ENCODE measurements at places on chromosomes 7 and 10. TPM values are rescaled to one million over a fixed set of nuclear protein-coding genes. Genes with fewer than 3 reads are reported as not detected.

Gene CYP3A7
- not detected for total RNA-seq

DNA sequence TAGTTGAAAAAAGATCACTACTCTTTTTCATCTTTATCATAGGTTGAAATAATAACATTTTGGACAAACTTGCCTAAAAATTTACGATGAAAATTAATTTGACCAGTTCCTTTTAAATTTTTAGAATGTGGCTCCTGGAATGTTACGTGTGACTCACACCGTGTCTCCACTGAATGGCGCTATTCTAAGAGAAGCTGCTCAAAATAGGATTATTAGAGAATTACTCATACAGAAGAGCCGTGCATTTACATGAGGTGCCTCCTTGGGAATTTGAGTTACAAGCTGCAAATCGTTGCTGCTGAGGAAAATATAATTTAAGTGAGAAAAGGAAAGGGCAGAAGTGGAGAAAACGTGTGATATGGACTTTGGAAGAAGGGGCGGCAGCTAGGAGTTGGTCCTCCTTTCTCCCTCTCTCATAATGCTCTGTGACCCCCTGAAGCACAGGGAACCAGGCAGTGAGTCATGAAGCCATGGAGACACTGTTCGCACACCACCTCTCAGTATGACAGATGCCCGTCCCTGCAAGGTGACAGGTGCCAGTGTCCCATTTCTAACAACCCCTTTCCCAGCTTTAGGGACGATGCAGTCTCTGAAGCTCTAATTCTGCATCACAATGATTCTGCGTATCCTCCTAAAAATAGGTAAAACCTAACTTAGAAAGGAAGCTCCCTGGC, 323.2 kb upstream of the COBL start:
- DNase-seq: no peak

Gene HTR5A
- not detected for total RNA-seq

Gene DMBT1
- not detected for total RNA-seq

DNA sequence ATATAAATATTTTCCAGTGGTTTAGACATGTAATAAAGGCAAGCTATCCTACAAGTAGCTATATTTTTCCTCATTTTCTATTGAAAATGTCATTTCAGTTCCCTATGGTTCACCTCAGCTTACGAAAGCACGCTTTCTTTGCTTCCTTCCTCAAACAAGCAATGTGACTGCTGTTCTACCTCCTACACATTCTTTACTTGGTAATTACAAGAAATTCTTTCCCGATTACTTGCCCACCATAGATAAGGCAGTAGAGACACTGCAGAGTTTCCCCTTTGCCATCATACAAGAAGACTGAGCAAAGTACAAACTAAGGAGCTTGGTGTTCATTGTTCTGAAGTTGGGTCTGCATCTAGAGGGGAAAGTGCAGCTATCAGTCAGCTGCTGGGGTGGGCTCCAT, 249.4 kb downstream of the CRPPA start:
- no peak for DNase-seq

DNA sequence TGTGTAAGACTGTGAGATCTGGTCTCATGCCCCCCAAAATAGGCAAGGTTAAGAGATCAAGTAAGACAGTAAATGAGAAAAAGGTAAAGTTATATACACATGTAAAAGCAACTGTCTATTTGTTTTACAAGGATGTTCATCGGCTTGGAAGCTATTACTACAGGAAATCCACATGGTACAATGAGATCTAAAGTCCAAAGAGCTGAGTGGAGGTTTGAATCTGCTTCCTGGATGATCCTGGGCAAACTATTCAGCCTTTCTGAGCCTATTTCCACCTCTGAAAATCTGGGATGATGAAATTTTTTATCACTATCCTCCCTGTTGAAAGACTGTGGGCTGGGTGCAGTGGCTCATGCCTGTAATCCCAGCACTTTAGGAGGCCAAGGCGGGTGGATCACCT, 123.0 kb downstream of the IDE start:
- no peak for DNase-seq

GRCh38 chr7:22333680-22334141, 23.2 kb downstream of the RAPGEF5 start:
- DNase-seq: no peak

Gene BAIAP2L1
- 1.4 TPM for total RNA-seq

DNA sequence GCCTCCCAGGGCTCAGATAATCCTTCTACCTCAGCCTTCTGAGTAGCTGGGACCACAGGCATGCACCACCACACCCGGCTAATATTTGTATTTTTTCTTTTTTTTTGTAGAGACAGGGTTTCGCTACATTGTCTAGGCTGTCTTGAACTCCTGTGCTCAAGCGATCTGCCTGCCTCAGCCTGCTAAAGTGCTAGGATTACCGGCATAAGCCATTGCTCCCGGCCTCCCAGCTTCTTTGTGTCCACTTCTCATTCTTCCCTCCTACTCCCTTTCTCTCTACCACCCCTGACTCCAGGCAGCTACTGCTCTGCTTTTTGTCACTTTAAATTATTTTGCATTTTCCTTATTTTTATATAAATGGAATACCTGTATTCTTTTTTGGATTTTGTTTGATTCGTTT, 83.4 kb downstream of the PALS2 start:
- no peak for DNase-seq

- no peak for DNase-seq
Observed at GRCh38 chr7:155458111-155458877, at the start of gene EN2. EN2 (plus strand) TSS chr7:155458129; CDS start chr7:155458378, 249 bp downstream.

DNA sequence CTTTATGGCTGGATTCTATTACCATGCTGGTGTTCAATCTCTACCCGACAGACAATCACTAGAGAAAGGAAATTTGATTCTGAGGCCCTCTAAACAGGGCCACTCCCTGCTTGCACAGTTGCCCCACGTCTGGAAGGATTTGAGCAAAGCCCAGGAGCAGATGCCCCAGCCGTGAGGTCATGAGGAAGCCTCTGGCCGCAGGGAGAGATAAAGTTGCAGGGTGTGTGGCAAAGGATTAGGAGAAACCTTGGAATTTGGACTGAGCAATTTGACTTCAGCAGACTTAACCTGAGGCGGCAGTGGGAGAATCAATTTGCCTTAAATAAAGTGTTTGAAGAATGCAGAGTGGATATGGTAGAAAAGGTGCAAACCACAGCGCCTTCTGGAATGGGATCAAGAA, 40.2 kb upstream of the KLF6 start:
- DNase-seq: no peak

Gene FAM25G
- total RNA-seq: not detected

GRCh38 chr10:49271346-49271745, 27.6 kb upstream of the C10orf71 start:
- DNase-seq: no peak

DNA sequence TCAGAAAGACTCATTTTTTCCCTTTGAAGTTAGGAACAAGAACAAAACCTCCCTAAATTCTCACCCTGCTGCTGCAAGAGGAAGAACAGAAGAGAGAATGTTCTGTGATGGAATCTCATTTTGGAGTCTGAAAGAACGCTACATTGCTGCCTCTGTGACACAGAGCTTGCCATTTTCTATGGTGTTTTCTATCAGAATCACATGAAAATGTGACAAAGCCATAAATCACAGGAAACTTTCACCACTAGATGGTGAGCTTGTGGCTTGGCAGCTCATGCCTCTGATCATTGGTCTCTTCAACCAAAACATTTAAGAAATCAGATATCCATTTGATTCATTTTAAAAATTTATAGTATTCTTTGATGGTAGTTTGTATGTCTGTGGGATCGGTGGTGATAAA, 82.9 kb downstream of the CADPS2 start:
- no peak for DNase-seq

DNA sequence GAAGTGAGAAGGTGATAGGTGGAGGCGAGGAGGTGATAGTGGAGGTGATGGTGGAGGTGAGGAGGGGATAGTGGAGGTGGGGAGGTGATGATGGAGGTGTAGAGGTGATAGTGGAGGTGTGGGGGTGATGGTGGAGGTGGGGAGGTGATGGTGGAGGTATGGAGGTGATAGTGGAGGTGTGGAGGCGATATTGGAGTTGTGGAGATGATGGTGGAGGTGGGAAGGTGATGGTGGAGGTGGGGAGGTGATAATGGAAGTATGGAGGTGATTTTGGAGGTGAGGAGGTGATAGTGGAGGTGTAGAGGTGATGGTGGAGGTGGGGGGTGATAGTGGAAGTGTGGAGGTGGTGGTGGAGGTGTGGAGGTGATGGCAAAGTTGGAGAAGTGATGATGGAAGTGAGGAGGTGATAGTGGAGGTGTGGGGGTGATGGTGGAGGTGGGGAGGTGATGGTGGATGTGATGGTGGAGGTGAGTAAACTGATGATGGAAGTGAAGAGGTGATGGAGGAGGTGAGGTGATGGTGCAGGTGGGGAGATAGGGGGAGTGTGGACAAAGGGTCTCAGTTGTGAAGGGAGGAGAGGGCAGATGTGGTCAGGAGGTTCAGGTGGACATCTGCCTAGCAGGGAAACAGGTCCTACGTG, 36.6 kb downstream of the ADCY1 start:
- no peak for DNase-seq

DNA sequence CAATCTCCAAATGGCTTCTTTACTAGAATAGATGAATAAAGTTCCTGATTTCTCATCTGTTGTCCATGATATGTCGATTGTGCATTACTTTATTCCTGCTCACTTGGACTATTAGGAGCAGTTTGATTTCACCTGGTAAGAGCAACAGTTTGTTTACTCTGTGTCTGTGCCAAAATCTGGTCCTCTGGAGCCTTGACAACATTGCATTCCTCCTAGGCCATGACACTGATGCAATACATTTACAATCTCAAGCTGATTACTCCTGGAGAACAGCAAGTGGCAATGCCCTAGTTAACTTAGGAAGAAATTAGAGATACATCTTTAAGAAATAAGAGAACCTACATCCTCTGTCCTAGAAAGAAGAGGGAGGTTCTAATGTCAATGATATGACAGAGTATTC, 71.8 kb downstream of the SGCE start:
- DNase-seq: no peak

- DNase-seq: no peak
Observed at GRCh38 chr7:37408291-37409228, 40.1 kb downstream of the ELMO1 start.

DNA sequence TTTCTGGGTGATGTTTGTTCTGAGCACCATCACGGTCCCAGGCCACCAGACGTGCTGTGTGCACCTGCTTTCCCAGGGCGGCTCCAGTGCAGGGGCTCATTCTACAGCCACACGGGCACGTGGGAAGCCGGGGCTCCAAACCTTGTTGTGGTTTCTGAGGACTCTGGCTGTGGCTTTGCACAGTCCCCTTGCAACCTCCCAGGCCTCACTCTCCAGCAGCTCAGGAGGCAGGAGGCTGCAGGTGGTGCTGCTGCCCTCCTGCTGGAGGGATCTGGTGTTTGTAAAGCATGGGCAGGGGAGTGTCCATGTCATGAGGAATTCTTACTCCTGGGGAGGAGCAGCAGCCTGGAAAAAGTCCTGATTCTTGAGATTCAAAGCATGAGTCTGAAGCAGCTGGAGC, 54.3 kb downstream of the INSYN2A start:
- DNase-seq: no peak

- no peak for DNase-seq
Observed at GRCh38 chr7:30755384-30756154, 3.6 kb downstream of the INMT start.

Gene SLC39A12
- not detected for total RNA-seq

Gene TCAF2
- total RNA-seq: 24.6 TPM

Gene RASSF4
- 3.1 TPM for total RNA-seq

Gene AGFG2
- 82.5 TPM for total RNA-seq

- no peak for DNase-seq
Observed at GRCh38 chr10:89210794-89211425, 3.8 kb upstream of the CH25H start.

DNA sequence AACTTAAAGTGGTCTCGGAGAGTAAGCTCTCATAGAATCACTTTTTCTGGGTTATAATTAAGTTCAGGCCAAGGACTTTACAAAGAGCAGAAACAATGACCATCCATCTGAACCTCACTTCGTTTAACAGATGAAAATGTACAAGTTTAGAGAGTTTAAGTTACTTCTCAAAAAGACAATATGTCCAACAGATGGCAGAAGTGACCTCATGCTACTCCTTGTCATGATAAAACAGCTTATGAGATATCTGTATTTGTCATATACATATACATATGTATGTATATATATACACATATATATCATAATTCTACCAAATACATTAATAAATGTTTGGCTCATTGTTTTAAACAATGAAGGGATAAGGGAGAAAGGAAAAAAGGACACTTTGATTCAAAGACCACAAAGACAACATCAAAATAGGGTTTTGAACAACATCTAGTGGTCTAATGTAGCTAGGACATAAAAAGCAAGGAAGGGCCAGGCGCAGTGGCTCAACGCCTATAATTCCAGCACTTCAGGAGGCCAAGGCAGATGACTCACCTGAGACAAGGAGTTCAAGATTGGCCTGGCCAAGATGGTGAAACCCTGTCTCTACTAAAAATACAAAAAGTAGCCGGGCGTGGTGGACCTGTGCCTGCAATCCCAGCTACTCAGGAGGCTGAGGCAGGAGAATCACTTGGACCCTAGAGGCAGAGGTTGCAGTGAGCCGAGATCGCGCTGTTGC, 17.8 kb downstream of the NAPEPLD start:
- DNase-seq: no peak

DNA sequence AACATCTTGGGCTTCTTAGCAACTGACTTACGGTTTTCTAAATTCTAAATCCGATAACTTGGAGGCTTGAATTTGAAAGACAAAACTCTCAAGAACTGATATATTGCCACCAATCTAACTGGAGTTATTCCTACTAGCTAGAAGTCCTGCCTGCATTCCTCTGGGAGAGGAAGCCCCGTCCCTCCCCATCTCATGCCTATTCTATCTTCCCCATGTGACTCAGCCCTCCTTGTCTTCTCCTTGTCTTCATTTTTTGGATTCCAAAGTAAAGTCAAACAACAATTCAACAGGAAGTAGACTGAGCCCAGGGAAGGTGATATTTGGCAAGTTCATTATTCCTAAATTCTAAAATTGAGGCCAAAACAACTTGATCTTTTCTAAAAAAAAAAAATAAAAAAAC, 587.7 kb downstream of the KCNMA1 start:
- no peak for DNase-seq

DNA sequence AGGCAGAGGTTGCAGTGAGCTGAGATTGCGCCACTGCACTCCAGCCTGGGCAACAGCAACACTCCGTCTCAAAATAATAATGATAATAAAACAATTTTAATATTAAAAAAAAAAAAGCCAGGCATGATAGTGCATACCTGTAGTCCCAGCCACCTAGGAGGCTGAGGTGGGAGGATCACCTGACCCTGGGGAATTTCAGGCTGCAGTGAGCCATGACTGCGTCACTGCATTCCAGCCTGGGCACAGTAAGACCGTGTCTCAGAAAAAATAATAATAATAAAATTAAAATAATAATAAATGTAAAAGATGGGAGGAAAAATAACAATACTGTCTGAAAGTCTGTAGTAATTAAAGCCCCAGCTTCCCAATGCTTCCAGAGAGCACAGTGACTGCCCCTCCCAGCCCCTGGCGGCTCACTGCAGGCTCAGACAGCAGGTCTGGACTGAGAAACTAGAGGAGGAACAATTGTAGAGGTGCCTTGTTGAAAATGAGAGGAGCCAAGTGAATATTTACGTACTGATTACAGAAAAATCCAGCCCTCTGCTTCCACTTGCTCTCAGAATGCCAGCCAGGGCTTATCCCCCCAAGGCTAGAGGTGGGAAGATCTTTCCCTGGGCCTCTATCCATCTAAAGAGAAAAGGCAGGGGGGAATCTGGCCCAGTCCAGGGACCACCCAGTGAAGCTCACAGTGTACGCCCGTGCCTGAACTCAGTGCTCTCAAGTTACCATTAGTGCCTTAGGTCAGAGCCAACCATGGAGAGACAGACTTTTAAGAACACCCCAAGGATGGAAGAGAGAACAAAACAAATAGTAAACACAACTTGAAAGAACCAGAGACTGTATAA, 112.8 kb downstream of the PARD3 start:
- DNase-seq: no peak
